ENCODE measurements at places on chromosomes 6 and 20. TPM values are rescaled to one million over a fixed set of nuclear protein-coding genes. Genes with fewer than 3 reads are reported as not detected.
A peak's percentile ranks its signal among the peaks of the same experiment; 100 is the strongest.

The PMEPA1 gene
- 3.0 TPM for total RNA-seq

The C6orf58 gene
- not detected for total RNA-seq

The EYA4 gene
- not detected for total RNA-seq

DNA sequence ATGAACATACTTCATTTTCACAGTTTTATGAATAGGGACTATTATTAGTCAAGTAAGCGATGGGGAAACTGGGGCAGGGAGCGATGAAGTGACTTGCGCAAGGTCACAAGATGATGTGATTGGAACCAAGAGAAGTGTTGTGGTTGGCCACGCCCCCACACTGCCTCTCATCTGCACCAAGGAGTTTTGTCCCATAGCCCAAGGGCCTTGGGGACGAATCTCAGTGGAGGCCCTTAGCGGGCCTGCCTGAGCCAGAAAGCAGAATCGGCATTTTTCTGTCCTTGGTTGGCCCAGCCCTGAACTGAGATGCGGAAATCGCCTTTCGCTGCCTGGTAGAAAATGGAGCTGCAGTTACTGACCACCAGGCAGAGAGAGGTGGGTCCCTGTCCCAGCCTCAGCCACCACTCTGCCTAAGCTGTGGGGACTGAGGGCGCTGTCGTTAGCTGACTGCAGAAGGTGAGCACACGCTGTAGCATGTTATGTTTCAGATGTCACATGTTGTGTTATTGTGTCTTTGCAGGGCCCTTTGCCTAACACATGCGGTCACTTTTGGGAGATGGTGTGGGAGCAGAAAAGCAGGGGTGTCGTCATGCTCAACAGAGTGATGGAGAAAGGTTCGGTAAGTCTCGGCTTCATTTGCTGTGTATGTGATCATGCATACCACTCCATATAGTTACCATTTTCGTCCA lies 57.8 kb downstream of the PTPN1 start:
- DNase-seq, result peak; percentile 73
- H3K27me3 ChIP-seq, result no peaks in the 10 kb centered on the region
- peaks cover 90% of the 10 kb centered on the region for H3K4me1 ChIP-seq
- peaks cover 70% of the 10 kb centered on the region for H3K36me3 ChIP-seq

DNA sequence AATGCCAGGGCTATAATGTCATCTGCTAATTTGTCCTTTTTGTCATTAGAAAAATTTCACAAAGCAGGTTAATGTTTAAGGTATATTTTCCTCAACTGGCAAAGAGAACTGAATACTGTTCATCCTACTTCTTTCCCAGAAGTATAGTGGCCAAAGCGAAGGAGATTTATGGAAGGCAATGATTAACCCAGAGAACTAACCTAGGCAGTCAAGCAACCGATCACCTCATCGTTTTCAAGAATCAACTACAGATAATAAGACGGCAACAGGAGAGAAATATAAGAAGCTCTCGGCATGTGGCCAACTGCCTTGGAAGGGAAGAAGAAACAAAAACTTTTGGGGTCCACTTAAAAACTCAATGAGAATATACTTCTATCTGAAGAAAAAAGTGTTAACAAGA lies 38.2 kb downstream of the REV3L start:
- peaks cover 20% of the 10 kb centered on the region for H3K4me1 ChIP-seq
- peaks cover 6% of the 10 kb centered on the region for H3K36me3 ChIP-seq
- no peak for DNase-seq
- H3K4me3 ChIP-seq, result no peak overlapping the region
- no peak overlapping the region for H3K27ac ChIP-seq

DNA sequence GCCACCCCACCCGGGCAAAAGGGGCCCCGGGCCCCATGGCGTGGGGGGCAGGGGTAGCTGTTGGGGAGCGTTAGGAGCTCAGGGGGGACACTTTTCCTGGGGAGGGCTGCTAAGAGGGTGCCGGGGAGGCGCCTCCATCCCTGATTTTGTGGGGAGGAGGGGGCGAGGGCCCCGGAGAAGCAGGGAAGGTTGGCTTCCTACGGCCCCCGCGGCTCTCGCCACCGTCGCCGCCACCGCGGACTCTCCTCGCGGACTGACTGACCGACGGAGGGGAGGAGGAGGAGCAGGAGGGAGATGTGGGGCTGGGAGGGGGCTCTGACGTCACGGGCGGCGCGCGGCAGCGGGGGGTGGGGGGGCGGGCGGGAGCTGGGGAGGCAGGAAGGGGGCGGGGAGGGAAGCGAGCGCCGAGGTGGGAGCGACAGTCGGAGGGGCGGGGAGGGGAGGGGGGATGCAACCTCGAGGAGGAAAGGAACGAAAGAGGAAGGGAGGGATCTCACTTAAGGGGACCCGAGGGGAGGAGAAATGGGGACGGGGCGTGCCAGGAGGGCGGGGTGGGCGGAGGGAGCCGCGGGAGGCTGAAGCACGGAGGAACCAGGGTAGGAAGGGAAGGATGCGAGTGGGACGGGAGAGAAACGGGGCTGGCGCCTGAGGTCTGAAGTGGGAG lies 5.1 kb downstream of the GABBR1 start:
- H3K4me1 ChIP-seq, result peaks cover 37% of the 10 kb centered on the region
- H3K27me3 ChIP-seq, result peaks cover 2% of the 10 kb centered on the region
- peak overlapping the region; percentile 18 for H3K27ac ChIP-seq
- peak overlapping the region; percentile 77 for H3K4me3 ChIP-seq
- H3K36me3 ChIP-seq, result peaks cover 4% of the 10 kb centered on the region
- DNase-seq, result peak; percentile 65

GRCh38 chr6:169663468-169663867 lies 38.4 kb downstream of the WDR27 start:
- peaks cover 32% of the 10 kb centered on the region for H3K36me3 ChIP-seq
- no peak overlapping the region for H3K4me3 ChIP-seq
- H3K4me1 ChIP-seq, result no peaks in the 10 kb centered on the region
- no peaks in the 10 kb centered on the region for H3K27me3 ChIP-seq
- DNase-seq, result no peak

The CST7 gene
- total RNA-seq, result 83.1 TPM

The PDE10A gene
- total RNA-seq, result not detected

GRCh38 chr20:59471653-59472421 lies 132.5 kb upstream of the PHACTR3 start:
- H3K36me3 ChIP-seq, result no peaks in the 10 kb centered on the region
- H3K4me3 ChIP-seq, result no peak overlapping the region
- no peak for DNase-seq
- H3K27me3 ChIP-seq, result peaks cover 2% of the 10 kb centered on the region
- no peak overlapping the region for H3K27ac ChIP-seq

The NRSN1 gene
- total RNA-seq, result not detected

The MUC22 gene
- not detected for total RNA-seq

The SOX4 gene
- total RNA-seq, result 0.05 TPM

GRCh38 chr6:153842491-153842890 lies 196.5 kb upstream of the OPRM1 start:
- H3K27ac ChIP-seq, result no peak overlapping the region
- no peaks in the 10 kb centered on the region for H3K36me3 ChIP-seq
- no peaks in the 10 kb centered on the region for H3K4me1 ChIP-seq
- DNase-seq, result no peak

DNA sequence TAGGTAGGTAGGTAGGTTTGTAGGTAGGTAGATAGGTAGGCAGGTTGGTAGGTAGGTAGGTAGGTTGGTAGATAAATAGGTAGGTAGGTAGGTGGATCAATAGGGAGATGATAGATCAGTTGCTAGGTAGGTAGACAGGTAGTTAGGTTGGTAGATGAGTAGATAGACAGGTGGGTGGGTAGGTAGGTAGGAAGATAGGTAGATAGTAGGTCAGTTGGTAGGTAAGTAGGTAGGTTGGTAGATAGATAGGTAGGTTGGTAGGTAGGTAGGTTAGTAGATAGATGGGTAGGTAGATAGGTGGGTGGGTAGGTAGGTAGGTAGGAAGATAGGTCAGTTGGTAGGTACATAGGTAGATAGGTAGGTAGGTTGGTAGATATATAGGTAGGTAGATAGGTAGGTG lies 72.0 kb upstream of the PDE10A start:
- H3K36me3 ChIP-seq, result no peaks in the 10 kb centered on the region
- DNase-seq, result no peak
- H3K4me3 ChIP-seq, result no peak overlapping the region

GRCh38 chr20:57162362-57162652 lies 104.1 kb downstream of the BMP7 start:
- H3K27ac ChIP-seq, result no peak overlapping the region
- no peak for DNase-seq
- H3K36me3 ChIP-seq, result no peaks in the 10 kb centered on the region

GRCh38 chr20:58225452-58226200 lies 2.8 kb downstream of the ANKRD60 start:
- no peak overlapping the region for H3K27ac ChIP-seq
- peaks cover 57% of the 10 kb centered on the region for H3K27me3 ChIP-seq
- no peak for DNase-seq
- no peaks in the 10 kb centered on the region for H3K36me3 ChIP-seq
- no peak overlapping the region for H3K4me3 ChIP-seq

GRCh38 chr6:148955441-148955840 lies 208.6 kb downstream of the UST start:
- no peak overlapping the region for H3K27ac ChIP-seq
- peaks cover 3% of the 10 kb centered on the region for H3K4me1 ChIP-seq
- no peak for DNase-seq

- H3K4me1 ChIP-seq, result no peaks in the 10 kb centered on the region
- no peaks in the 10 kb centered on the region for H3K27me3 ChIP-seq
- H3K36me3 ChIP-seq, result peaks cover 8% of the 10 kb centered on the region
- H3K27ac ChIP-seq, result no peak overlapping the region
Measured at GRCh38 chr6:169574420-169574819, 127.4 kb downstream of the WDR27 start.

DNA sequence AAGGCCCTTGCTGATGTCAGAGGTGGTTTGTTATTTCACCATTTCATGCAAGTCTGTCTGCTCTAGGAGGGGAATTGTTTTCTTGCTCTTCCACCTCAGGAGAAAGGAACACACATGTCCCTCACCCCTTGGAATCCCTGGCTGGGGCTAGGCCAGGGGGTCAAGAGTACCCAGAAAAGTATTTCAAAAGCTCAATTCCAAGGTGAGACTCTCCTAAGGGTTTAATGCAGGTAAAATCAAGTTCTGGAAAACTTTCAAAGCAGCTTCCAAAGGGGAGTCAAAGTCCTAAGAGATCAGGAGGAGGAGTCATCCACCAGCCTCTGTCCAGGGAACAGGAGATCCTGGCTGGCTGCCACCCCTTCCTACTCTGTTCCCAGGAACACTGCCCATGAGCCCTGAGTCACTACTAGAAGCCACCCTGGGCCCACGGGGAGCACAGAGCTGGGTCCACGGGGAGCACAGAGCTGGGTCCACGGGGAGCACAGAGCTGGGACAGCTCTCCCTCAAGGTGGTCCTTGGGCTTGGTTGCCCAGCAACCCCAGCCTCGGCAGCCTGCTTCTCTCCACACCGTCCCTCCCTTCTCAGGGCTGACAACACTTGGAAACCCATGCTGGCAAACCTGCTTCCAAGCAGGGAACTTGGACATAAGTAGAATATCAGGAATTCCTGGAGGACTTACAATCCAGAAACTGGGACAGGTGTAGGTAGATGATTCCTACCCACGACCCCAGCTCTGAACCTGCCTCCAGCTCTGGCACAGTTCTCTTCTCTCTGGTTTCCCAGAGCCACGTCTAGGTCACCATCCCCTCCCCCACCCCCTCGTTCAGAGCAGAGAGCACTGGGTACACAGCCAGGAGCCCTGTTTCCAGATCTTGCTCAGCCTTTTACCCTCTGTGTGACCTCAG lies 35.3 kb upstream of the CDKN1A start:
- H3K36me3 ChIP-seq, result no peaks in the 10 kb centered on the region
- H3K4me1 ChIP-seq, result no peaks in the 10 kb centered on the region
- H3K4me3 ChIP-seq, result no peak overlapping the region
- no peak for DNase-seq
- H3K27ac ChIP-seq, result no peak overlapping the region

GRCh38 chr6:84625506-84625905 lies 138.9 kb downstream of the TBX18 start:
- H3K36me3 ChIP-seq, result no peaks in the 10 kb centered on the region
- H3K27ac ChIP-seq, result no peak overlapping the region
- H3K4me3 ChIP-seq, result no peak overlapping the region
- H3K27me3 ChIP-seq, result no peaks in the 10 kb centered on the region
- no peak for DNase-seq

The GJA10 gene
- total RNA-seq, result not detected

DNA sequence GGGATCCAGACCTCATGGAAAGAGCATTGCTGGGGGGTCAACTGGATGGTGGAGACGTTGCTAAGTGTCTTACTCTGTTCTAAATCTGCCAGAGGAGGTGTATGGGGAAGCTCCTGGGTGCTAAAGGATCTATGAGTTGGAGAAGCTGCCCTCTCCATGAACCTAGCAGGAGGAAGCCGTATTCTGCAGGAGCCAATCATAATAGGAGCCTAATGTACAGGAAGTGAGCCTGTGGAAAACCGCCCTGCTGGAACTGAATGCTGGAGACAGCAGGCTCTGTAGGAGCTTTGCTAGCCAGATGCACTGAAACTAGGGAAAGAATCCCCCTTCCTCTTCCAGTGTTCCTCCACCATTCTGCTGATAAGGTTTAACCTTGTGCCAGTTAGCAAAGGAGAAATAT lies 10.9 kb downstream of the CASP8AP2 start:
- H3K36me3 ChIP-seq, result peaks cover 25% of the 10 kb centered on the region
- H3K4me3 ChIP-seq, result no peak overlapping the region
- peaks cover 39% of the 10 kb centered on the region for H3K4me1 ChIP-seq
- H3K27me3 ChIP-seq, result no peaks in the 10 kb centered on the region
- no peak overlapping the region for H3K27ac ChIP-seq

GRCh38 chr6:96391776-96392360 lies 129.7 kb upstream of the UFL1 start:
- H3K36me3 ChIP-seq, result no peaks in the 10 kb centered on the region
- peaks cover 3% of the 10 kb centered on the region for H3K27me3 ChIP-seq
- no peaks in the 10 kb centered on the region for H3K4me1 ChIP-seq
- no peak overlapping the region for H3K27ac ChIP-seq

DNA sequence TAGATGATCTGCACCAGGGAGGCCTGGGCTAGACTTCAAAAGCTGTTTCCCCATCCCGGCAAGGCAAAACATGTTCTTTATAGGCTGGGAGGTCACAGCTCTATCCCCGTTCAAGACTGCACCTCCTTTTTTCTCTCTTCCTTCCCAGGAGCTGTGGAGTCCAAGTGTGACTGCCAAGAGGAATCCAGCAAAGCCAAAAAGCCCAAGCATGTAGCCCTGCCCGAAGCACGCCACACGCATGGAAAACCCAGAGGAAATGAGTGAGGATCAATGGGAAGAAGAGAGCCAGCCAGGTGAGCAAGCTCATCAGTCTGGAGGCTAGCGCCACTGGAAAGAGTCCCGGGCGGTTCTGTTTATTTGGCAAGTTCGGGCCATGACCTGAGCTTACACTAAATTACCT lies 240.4 kb downstream of the PRL start:
- no peaks in the 10 kb centered on the region for H3K4me1 ChIP-seq
- H3K27ac ChIP-seq, result no peak overlapping the region
- DNase-seq, result no peak
- no peaks in the 10 kb centered on the region for H3K36me3 ChIP-seq

- H3K4me1 ChIP-seq, result no peaks in the 10 kb centered on the region
- H3K36me3 ChIP-seq, result peaks cover 18% of the 10 kb centered on the region
- no peak overlapping the region for H3K4me3 ChIP-seq
- DNase-seq, result no peak
- no peaks in the 10 kb centered on the region for H3K27me3 ChIP-seq
Measured at GRCh38 chr6:107361753-107362604, 97.4 kb downstream of the PDSS2 start.

GRCh38 chr6:121105461-121105860 lies 228.8 kb downstream of the TBC1D32 start:
- H3K36me3 ChIP-seq, result peaks cover 21% of the 10 kb centered on the region
- no peak overlapping the region for H3K27ac ChIP-seq
- H3K4me1 ChIP-seq, result no peaks in the 10 kb centered on the region
- H3K4me3 ChIP-seq, result no peak overlapping the region
- no peak for DNase-seq

- H3K27ac ChIP-seq, result no peak overlapping the region
- no peak for DNase-seq
Measured at GRCh38 chr6:88561954-88562315, 395.8 kb upstream of the CNR1 start.
